ENCODE measurements at places on chromosomes 3 and 15.

DNA sequence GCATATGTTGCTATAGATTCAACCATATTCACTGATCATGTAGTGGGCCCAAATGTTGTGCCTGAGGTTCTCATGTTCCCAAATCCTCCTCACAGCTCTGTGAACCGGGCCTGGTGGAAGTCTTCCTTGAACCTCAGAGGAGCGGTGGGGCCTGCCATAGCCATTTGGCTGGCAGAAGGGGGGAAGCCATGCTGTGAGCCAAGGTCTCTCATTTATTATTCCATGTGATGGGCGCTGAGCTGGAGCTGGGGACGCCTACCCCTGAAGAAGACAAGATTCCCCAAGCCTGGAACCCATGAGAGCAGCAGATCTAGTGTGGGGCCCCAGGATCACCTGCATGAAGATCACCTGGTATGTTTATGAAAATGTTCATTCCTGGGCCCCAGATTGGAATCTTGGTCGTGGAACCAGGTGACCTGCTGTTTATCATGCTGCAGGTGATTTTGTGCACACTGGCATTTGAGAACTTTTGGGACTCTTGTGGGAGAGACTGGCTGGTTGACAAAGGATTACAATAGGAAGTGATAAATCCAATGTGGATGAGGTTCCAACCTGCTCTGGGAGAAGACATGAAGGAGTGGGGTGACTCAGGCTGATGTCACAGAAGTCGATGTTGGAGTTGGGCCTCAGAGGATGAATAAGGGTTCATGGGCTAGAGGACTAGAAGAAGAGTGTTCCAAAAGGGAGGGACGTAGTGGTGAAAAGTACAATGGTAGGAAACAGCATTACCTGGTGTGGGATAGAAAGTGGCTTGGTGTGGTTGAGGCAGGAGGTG, 102.1 kb downstream of the ASB7 start:
- DNase-seq: no peak

- DNase-seq: no peak
Observed at GRCh38 chr15:56982987-56983386, 64.5 kb downstream of the TCF12 start.

GRCh38 chr3:160538895-160539294, 26.5 kb downstream of the KPNA4 start:
- no peak for DNase-seq

DNA sequence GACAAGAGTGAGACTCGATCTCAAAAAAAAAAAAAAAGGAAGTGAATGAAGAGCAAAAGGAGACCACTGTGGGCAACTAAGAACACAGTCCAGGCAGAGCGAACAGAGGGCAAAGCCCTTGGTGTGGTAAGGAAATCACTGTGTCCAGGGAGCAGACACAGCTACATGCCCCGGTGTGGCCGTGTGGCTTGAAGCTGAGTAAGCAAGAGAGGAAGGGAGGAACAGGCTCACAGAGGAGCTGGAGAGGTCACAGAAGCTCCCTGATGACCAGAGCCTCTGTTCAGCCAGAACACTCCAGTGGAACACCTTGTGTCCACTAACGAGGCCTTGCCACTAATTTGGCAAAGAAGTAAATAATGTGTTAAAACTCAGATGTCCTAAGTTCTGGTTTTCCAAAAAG, 60.6 kb upstream of the GATA2 start:
- DNase-seq: no peak

GRCh38 chr15:57827021-57827420, 120.5 kb downstream of the POLR2M start:
- no peak for DNase-seq

DNA sequence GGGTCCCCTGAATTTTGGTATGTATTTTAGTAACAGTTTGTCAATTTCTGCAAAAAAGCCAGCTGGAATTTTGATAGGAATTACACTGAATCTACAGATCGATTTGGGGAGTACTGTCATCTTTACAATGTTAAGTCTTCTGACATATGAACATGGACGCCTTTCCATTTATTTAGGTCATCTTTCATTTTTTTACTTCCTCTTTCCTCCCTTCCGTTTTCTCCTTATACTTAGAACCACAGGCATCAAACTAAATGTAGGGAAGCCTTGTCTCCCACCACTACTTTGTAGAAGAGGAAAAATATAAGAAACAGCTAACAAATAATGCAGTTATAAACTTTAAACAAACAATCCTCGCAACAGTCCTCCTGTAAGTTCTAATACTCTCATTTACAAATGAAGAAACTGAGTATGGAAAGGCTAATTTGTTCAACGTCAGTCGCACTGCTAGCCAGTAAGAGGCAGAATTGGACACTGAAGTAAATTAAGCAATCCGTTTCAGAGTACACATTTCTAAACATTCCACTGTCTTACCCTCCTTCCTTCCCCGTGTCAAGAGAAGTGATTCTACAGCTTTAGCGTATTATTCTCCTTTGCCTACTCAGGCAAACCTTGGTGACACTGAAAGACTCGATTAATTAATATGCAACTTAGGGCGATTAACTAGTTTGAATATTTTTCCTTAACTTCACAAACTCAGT, 25.6 kb downstream of the RHOA start:
- no peak for DNase-seq

GRCh38 chr3:34381243-34381642, 582.8 kb downstream of the PDCD6IP start:
- DNase-seq: no peak

DNA sequence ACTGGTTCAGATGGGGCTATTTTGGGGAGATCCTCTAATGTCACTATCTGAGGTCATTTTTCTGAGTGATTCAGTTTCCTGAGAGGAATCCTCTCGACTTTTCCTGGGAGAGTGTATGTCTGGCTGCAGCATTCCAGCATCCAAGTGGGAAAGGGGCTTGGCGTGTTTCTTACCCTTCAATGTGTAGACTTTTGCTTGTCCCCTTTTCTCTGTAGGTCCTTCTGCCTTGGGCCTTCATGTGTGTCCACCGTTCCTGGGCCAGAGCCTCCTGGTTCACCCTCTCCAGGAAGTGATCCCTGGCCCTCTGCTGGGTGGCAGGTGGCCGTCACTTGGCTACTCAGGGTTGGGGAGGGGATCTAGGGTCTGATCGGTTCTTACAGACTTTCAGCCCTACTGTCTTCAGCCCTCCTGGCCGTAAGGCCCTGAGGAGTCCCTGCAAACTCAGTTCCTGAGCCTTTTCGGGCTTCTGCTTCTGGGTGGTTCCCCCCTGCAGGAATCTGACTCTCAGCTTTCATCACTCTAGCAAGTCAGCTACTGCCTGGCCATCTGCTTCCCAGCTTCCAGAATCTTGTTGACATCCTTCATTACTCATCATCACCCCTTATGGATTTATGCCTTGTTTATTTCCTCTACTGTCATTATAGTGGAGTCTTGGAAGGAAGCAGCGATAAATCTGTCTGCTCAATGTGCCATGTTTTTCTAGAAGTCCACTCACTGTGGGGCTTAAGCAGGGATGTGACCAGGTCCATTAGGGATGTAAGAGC, 36.5 kb downstream of the GOLGA6L10 start:
- DNase-seq: no peak

GRCh38 chr15:55254916-55255679, 34.5 kb downstream of the RAB27A start:
- no peak for DNase-seq

DNA sequence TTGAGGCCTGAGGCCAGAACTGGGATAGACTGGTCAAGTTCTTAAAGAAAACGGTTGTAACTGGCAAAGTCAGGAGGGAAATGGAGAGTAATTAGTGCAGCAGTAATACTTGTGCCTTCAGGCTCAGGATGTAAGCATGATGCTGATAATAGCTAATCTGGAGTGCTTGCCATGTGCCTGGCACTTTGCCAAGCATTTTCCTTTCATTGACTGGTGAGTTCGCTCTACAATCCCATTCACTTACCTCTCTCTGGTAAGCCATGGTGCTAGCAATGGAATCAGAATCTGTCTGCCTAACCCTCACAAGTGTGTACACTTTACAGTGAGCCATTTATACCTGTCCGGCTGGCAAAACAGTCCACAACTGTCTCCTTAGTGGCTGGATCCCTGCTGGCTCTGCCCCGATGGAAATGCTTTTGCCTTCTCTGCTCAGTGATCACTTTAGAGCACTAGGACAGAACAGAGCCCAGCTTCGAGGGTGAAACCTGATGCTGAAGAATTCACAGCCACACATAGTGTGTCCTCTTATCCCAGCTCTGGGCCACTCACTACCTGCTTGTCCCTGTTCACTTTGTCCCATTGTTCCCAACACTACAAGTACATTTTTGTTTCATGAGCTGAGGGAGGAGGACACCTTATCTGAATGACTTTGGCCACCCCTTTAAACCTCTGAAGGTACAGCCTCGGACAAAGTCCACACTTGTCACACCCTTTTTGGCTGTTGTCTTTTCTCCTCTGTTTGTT, 10.3 kb downstream of the CHP1 start:
- DNase-seq: no peak

DNA sequence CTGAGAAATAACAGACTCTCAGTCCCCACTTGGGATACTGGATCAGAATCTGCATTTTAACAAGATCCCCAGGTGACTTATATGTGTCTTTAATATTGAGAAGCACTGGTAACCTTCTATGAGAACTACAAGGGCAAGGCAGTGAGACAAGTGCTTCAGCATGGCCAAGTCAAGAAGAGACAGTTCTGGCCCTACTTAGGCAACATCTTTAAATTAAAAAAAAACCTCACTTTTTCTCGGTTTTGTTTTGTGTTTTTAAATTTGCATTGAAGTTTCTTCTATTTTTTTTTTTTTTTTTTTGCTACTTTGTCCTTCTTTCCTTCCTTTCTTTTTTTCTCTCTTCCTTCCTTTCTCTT, 42.5 kb upstream of the SPTSSB start:
- no peak for DNase-seq

GRCh38 chr3:43674345-43675085, 16.2 kb upstream of the ABHD5 start:
- no peak for DNase-seq

GRCh38 chr15:40336744-40337122, 4.0 kb downstream of the CCDC9B start:
- DNase-seq: no peak

DNA sequence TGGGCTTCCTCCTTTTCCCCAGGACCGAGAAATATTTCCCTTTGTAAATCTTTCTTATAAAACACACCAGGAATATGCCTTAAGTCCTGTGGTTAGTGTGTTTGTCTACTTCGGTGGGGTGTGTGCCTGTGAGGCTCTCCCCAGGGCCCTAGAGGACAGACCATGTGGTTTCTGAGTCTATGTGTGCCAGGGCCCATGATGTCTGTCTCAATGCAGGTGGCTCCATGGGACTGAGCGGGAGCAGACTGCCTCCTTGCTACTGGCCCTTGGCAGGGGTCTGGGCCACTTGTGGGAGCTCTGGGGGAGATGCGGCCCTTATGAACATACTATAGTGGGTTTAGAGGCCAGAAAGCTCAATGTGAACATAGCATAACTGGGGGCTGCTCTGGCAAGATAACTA, 37.6 kb downstream of the SCN5A start:
- DNase-seq: no peak

GRCh38 chr15:101372960-101373525, 78.0 kb upstream of the SNRPA1 start:
- no peak for DNase-seq

- DNase-seq: no peak
Observed at GRCh38 chr3:196793246-196793645, 53.6 kb downstream of the PAK2 start.

GRCh38 chr3:7543294-7543880, 682.5 kb downstream of the GRM7 start:
- no peak for DNase-seq
